NCI-H460 (cell line): ENCODE measurements at places on chromosomes 7 and 10. TPM values are rescaled to one million over a fixed set of nuclear protein-coding genes. Genes with fewer than 3 reads are reported as not detected.

The NEUROD6 gene
- total RNA-seq = not detected in 2 replicates

DNA sequence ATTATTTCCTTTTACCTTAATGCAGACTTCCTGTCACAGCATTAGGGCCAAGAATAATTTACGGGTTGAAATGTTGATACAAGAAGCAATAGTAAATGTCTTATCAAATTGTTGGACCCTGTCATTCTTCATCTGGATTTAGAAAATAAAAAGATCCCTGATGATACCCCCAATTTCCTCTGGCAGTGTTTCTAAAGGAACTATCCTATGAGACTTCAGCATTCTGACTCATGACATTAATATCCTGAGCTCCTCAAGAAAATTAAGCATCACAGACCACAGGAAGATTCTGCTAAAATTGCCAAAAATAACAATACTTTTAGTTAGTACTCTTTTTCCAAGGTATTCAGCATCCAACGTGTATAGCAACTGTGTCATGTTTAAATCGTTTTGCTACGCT, 490.5 kb upstream of the ANKRD30A start:
- DNase-seq = no peak

- no peak for DNase-seq
Observed at GRCh38 chr10:35339942-35340341, 3.6 kb downstream of the CCNY start.

The GCK gene
- total RNA-seq = not detected in 2 replicates

DNA sequence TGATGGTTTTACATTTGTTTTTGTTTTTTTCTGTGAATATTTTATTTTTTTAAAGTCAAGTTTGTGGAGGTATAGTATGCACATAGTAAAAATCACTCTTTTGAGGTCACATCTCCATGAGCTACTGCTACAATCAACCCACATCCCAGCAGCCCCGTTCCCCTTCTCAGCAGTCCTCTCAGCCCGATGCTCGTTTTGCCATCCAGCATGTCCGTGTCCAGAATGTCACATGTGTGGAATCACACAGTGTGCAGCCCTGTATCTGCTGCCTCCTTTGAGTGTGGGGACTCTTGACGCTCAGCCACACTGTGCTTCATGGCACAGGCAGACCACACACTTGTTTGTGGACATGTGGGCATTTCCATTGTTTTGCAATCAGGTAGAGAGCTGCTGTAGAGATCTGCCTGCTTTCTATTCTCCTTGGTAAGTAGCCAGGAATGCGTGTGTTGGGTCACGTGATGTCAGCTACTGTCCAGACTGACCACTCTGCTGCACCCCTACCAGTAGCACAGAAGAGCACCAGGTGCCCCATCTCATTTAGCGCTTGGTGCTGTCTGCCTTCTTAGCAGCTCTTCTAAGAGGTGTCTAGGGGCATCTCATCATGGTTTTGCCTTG, 71.6 kb upstream of the CAMK2B start:
- no peak for DNase-seq
